GM23248 (cell line): ENCODE measurements at places on chromosomes 5 and 9. TPM values are rescaled to one million over a fixed set of nuclear protein-coding genes. Genes with fewer than 3 reads are reported as not detected.

DNA sequence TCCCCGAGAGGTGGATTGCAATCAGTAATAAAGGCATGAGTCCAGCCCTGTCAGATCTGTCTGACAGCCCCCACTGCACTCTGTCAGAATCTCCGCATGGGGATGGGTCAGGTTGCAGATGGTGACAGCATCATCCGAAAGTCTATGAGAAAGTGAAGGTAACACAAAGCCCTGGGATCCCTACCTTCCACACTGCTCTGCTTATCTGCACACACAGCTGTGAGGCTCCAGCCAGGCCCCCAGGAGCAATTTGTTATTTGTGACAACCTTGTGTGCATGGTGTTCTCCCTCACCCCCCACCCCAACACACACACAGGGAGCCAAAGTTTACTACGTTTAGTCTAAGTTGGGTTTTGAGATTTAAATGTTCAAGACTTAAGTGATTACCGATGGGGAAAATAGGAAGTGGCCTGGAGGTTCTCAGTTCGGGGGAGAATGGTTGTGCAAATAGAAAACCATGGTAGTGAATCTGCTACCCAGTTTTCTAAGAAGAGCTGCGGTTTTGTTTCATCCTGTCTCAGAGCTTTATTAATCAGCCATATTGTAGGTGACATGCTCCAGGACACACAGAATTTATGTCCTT lies 92.7 kb downstream of the SV2C start:
- DNase-seq: no peak

DNA sequence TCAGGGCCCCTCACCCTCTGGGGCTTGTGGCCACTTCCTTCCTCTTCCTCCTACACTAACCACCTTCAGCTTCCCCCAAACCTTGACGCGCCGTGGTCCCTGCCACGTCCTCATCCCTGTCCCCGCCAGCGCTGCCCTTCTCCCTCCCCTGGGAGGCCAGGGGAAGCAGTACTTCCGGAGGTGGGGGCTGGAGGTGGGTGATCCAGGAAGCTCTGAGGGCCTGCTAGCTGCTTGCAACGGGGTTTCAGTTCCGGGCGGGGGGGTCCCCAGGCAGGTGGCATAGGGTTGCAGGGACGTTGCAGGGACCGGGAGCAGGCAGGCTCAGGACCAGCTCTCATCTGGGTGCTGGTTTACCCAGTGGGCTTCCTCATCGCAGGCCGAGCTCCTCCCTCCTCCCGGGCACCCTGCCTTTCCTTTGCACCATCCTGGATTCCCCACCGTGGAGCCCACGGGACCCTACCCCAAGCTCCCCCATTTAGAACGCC lies 70.0 kb downstream of the RXRA start:
- DNase-seq: no peak

GRCh38 chr5:169670769-169671525 lies 33.9 kb downstream of the DOCK2 start:
- DNase-seq: no peak

DNA sequence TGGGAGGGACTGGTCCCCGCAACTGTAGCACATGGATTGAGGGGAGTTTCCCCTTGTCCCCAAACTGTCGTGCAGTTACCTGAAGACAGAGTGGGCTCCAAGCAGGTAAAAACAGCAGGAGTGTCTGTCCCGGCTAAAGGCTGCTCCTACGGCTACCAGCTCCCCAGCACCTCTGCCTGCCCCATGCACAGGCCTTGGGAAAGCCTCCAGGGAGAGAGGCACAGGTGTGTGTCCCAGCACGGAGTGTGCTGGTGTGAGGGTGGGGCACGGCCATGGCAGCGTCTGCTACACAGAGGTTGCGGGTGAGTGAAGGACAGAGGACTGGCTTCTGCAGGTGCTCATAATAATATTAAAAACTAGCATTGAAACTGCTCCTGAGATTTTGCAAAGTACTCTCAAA lies 30.4 kb downstream of the STC2 start:
- DNase-seq: no peak

- DNase-seq: peak; percentile 97
Observed at GRCh38 chr5:149445739-149446369, 66.8 kb upstream of the IL17B start.

DNA sequence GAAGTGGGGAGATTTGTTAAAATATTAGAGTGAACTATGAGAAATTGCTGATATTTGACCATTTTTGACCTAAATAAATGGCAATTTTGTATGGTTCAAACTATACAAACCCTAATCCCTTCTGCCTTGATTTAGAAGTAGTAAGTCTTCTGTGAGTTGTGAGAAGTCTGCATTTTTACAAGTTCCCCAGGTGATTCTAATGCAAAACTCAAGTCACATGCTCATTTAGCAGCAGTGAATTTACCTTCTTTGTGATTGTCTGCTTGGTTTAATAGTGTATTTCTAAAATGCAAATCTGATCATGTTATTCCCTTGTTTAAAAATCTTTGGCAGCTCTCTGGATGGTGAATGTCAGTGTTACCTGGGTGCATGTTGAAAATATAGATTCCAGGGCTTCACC lies 2.8 kb downstream of the MEGF10 start:
- no peak for DNase-seq

GRCh38 chr5:178376921-178377582 lies 144.4 kb upstream of the PHYKPL start:
- DNase-seq: no peak

GRCh38 chr9:37908283-37908682 lies 4.4 kb upstream of the SLC25A51 start:
- no peak for DNase-seq

DNA sequence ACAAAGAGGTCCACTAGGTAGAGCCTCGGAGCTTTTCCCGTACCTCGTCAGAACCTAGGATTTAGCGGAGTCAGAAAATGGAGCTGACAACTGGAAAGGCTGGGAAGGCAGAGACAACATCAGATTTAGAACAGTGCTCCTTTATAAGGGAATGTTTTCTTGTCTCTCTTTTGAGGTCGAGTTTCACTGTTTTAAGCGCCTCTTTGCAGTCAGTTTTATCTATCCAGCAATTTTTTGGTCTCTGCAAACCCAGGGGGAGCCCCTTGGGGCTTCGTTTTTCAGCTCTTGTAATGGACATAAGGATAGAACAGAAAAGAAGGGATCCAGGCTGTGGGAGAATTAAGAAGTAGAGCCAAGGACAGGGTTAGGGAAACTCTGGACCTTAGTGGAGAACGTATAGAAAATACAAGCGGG lies 80.5 kb downstream of the FNBP1 start:
- no peak for DNase-seq

GRCh38 chr5:81724571-81724970 lies 26.3 kb downstream of the SSBP2 start:
- DNase-seq: no peak

DNA sequence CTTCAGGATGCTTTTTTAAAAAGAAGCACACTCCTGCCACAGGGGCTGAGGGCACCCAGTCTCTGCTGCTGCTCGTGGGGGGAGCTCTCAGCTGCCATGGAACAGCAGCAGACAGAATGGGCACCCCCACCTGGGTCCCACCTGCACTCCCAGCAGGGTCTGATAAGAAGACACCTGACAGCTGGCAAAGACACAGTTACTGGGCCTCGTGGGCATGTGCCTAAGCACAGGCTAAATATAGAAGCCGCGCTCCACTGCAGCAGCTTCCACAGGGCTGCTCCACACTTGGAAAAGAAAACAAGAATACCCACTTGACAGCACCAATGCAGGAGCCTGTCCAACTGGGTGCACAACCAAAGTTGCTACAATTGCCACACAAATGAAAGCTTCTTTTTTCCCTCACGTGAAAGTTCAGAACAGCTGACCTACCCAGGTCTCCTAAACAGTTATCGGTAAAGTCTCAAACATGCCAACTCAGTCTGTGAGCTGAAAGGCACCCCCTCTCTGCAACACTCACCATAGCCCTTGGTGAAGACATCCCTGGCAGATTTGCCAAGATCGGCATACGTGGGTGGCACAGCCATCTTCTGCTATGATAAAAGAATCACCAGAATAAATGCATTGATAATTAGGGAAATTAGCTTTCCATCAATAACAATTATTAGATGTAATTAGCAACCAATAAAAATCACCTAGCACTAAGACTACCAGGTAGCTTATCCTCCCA lies 12.2 kb downstream of the VDAC1 start:
- no peak for DNase-seq

DNA sequence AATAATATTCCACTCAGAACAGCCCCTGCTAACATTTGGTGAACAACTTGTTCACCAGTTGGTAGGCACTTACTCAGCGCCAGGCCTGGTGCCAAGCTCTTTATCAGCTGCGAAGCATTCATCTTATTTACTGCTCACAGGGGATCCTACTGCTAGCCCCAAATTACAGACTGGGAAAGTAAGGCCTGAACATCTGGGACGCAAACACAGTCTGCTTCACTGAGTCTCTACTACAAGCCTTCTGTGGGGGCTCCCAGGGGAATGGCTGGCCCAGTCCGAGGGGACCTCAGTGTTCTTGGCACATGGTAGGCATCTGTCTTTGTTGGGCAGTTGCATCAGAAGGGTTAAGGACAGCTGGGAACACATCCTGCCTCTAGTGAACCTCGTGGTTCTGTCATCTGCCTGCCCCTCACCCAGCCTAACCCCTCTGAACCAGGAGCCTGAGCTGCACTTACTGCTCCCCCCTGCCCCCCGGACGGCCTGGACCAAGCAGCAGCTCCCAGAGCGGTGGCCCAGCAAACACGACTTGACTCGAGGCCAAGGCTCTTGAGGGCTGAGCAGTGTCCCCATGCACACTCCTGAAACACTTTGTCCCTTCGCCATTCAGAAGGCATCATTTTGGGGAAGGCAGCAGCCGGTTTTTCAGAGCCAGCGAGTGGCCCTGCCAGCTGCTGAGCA lies at the start of gene PHYHD1:
Gene PHYHD1 (plus strand): TSS at position 602 of the 678 bp plus-strand sequence. CDS start 1,342 bp downstream, outside the sequence.
- DNase-seq: peak; percentile 88

- no peak for DNase-seq
Observed at GRCh38 chr9:130785940-130786508, 49.0 kb upstream of the ABL1 start.

- DNase-seq: no peak
Observed at GRCh38 chr5:33161421-33161820, 279.3 kb upstream of the TARS1 start.

GRCh38 chr9:120985819-120986222 lies 59.2 kb upstream of the TRAF1 start:
- peak; percentile 76 for DNase-seq

DNA sequence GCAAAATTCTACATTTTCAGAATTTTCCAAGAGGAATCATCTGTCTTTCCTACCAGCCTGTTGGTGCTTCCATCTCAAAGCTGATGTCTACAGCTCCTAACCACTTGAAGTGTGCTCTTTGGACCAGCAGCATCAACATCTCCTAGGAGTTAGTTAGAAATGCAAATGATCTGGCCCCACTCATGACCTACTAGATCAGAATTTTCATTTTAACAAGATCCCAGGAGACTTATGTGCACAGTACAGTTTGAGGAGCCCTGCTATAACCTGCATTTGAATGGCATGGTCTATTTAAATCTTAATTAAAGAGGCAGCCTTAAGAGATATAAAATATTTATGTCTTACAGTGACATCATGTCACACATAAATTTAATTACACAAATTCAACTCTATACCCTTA lies 33.8 kb downstream of the ITK start:
- DNase-seq: no peak

DNA sequence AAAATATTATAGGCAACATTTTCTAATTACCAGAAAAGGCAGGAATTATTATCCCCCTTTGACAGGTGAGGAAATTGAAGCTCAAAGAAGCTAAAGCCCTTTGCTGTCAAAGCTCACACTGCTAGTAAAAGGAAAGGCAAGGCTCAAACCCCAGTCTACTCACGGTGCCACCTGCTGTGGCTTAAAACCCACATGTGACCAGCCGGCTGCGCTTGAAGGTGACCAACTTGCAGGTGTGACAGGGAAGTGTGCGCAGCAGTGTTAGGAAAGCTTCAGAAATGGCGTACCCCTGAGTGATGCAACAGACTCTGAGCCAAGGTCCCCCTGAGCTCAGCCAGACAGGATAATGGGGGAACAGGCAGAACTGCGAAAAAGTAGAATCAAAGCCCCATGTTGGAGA lies 45.2 kb downstream of the PAX5 start:
- DNase-seq: no peak

GRCh38 chr9:137611623-137612609 lies 6.4 kb downstream of the ARRDC1 start:
- DNase-seq: peak; percentile 93

DNA sequence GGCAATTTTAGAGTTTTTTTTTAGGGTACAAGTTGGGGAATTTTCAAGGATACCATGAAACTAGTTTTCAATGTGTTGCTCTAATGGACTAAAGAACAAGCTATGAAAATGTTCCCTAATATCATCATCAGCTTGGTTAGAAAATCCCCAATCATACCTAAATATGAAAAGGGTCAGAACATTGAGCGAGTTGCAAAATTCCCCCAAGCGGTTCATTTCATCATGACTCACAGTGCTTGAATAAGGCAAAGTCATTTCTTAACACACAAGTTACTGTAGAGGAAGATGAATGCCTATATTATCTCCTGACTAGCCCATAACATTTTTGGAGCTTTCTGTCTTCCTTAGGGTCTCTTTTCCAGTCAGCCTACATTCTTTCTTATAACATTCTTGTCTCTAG lies 62.7 kb downstream of the ST8SIA4 start:
- DNase-seq: peak; percentile 39

DNA sequence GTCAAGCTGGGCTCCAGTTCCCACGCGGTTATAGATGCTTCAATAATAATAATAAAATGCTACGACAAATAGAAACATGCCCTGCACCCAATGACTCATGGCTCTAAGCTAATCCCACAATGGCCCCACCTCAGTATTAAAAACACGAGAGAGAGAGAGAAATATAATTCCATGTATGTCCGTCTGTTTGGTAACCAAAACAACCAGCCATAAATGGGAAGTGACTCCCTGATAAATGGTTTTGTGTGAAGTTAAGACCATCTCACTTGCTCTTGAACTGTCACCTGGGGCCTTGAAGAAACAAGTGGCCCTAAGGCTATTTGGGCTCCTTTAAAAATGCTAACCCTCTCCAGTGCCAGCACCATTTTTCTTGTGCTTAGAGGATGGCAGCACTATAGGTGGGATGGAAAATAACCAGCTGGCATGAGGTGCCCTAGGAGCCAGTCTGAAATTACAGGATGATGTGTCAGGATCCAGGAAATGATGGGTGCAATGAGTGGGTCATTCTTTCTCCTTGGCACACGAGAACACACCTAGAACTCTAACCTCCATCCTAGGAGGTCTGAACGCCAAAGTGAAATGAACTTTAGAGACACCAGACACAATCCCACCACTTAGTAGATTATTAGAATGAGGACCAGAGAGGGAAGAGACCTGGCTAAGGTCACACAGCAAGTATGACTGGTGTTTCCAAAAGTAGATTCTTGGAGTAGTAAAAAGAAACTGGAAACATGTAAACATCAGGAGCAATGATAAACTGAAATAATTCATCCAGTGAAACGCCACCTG lies 35.7 kb upstream of the ADRB2 start:
- DNase-seq: no peak

The CAVIN4 gene
- total RNA-seq: 1.7 and 1.9 TPM in 2 replicates

The LCN6 gene
- total RNA-seq: not detected in 2 replicates

The PCDHGB6 gene
- total RNA-seq: 1.9 and 4.3 TPM in 2 replicates

The HRCT1 gene
- 0.76 and 1.2 TPM in 2 replicates for total RNA-seq

The C5orf15 gene
- total RNA-seq: 126 and 128 TPM in 2 replicates

The GPR150 gene
- total RNA-seq: 1.1 TPM in 1 of 2 replicates, not detected in the other

The C6 gene
- not detected in 2 replicates for total RNA-seq

The SLIT3 gene
- total RNA-seq: 49.4 and 61.9 TPM in 2 replicates

The CATSPER3 gene
- total RNA-seq: 0.11 TPM in 1 of 2 replicates, not detected in the other

The TCF7 gene
- 1.4 and 2.5 TPM in 2 replicates for total RNA-seq
